ENCODE measurements at places on chromosomes 3 and 15.

GRCh38 chr15:38102972-38103371 is 149.7 kb upstream of the SPRED1 start:
- no peak for DNase-seq

DNA sequence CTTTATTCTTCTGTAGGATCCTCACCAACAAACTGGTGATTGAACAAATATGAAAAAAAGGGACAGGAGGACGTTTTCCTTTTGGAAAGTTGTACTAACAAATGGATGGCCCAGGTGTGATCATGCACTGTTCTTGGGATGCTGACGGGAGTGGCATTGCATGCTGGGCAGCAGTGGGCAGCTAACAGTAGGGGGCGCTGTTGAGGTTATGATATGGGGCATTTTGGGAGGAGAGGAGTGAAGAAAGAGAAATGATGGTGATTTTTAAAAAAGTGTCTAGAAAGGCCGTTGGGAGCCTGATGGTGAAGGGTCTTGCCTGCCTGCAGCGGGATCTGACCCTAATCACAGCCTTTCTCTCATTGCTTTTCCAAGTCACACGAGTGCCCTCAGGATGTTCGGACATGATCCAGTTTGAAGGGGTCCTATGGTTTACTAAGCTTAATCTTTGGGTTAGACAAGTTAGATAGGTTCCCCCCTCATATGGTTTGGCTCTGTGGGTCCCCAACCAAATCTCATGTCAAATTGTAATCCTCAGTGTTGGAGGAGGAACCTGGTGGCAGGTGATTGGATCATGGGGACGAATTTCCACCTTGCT is 46.2 kb upstream of the PRTG start:
- no peak for DNase-seq

DNA sequence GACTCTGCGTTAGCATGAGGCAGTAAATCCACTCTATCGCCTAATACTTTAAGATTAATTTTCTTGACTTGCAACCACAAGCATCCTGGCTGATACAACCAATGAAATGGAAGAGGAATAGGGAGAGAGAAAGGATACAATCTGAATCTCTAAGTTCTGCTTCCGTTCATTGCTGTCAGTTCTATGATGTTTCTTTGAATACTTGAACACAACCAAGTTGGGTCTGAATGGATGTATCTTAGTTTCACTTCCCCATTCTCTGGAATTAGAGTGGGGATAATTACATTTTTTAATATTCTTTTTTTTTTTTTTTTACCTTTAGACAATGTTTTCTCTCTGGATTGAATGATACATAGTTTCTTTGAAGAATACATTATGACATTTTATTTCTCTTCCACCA is 22.9 kb downstream of the PDE8A start:
- DNase-seq: no peak

DNA sequence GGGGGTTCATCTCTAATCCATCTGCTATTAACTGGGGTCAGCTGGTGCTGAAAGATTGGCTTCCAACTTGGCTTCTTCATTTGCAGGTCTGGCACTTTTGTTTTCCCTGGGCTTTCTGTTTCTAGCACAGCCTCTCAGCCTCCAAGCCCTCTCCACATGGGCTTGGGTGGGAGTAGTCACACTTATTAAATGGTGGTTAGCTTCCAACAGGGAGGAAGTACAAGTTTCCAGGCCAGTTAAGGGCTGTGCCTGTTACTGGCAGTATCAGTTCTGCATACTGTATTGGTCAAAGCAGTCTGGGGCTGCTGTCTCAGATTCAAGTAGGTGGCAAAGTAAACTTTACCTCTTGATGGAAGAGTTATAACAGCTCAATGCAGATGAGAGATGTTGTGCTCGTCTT is 627.1 kb upstream of the CCDC54 start:
- no peak for DNase-seq

DNA sequence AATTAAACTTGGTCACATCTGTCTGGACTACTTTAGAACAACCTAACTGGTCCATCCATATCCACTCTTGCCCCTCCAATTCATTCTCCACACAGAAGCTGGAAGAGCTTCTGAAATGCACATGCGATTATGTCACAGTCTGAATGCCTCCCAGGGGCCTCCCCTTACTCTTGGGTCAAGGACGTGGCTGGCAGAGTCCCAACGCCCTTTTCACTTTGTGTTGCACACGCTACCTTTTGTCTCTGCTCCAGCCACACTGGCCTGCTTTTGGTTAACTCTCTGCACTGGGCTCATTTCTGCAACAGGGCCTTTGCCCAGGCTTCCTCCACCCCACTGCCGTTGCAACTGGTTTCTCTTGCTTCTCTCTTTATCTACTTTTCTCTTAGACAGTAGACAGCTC is 245.2 kb downstream of the IL20RB start:
- no peak for DNase-seq

GRCh38 chr3:126816986-126817777 is 113.1 kb downstream of the CHCHD6 start:
- no peak for DNase-seq

DNA sequence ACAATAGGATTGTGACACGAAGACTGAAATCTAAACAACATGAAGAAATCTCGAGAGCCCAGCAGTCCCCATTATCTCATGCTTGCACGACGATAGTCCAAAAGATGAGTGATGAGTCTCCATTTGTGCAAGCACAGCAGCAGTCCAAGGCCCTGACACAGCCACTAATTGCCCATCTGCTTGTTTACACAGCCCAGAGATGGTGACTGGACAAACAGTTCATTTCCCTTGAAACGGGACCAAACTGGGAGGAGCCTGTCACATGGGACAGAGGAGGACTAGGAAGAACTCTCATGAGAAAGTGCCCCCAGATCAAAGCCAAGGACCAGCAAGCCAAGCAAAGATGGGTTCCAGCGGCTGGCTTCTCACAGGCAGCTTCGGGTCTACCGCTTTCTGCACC is 121.0 kb downstream of the GREM1 start:
- DNase-seq: peak; percentile 82

GRCh38 chr3:128489927-128490649 is 2.9 kb downstream of the GATA2 start:
- peak; percentile 36 for DNase-seq

- DNase-seq: no peak
Measured at GRCh38 chr3:41329881-41330280, 130.6 kb downstream of the CTNNB1 start.

- DNase-seq: no peak
Measured at GRCh38 chr3:120102674-120103073, 8.4 kb upstream of the GSK3B start.

GRCh38 chr15:69320977-69321554 is 22.4 kb downstream of the PAQR5 start:
- no peak for DNase-seq

DNA sequence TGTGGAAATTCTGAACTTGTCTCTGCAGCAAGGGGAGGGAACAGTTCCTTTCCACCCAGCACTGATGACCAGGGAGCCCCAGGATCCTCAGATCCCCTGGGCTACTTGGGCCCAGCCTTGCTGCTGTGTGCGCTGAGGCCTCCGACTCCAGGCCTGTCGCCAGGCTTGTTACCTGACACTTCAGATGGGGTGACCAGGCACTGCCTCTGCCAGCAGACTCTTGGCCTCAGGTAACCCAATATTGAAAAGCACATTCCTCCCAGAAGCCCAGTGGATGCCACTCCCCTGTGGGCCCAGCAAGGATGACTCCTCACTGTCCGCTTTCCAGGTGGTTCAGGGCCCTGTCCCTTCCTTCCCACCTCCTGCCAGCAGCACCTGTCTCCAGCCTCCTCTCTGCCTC is 3.5 kb upstream of the PLA2G4E start:
- no peak for DNase-seq

DNA sequence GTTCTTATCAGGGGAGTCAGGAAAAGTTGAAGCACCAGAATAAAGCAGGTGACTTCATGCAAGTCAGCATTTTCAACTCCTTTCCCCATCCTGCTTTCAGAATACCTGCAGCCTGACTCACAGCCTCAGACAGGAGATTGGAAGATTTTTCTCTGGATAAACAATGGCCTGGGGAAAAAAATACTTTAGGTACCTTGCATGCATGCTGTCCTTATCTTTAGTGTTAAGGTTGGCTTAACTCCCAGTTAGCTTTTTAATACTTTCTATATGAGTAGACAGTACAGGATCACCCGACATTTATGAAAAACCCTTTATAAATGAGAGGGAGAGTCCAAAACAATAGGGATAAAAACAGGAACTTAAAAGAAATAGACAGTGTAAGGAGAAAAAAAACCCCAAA is 53.6 kb downstream of the PAK2 start:
- DNase-seq: peak; percentile 48

DNA sequence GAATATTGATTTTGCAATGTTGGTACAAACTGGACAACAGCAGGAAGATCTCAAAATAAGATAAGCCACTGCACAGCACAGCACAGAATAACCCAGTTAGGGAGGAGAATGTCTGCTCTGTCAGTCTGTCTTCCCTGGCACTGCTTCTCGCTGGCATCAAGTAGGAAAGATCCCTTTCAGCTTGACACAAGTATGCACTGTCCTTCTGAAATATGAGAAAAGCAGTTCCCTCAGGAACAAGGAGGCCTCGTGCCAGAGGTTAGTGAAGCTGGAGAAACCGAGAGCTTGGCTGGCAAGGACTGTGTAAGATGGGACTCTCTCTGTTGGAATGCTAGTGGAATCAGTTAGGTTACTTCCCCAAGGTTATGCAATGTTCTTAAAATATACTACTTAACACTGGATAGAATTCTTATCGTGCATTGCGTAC is 59.1 kb downstream of the FMN1 start:
- DNase-seq: peak; percentile 33

GRCh38 chr15:38768970-38769369 is 204.4 kb upstream of the RASGRP1 start:
- peak; percentile 53 for DNase-seq

DNA sequence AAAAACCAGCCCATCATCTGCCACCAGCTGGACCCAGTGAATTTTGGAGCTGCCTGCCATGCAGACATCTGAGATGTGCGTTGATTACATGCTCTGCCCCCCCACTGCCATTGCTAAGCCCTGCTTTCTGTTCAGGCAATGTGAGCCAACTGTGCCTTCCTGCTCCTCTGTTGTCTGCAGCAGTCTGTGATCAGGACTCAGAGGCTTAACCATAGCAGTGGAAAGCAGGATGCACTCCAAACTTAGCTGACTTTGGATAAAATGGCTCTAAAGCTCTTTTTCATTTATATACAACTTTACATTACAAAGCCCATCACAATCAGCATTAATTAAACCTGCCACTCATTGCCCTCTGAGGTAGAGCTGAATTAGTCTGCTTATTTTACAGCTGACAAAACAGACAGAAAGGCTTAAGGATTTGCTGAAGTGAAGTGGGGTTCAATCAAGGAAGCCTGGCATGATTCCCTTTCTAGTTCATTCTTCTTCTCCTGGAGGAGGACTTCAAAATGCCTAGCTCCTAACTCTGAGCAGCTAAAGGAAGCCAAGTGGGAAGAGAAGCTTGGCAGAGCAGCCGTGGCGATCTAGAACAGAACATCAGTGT is 15.7 kb upstream of the RPS27L start:
- no peak for DNase-seq

DNA sequence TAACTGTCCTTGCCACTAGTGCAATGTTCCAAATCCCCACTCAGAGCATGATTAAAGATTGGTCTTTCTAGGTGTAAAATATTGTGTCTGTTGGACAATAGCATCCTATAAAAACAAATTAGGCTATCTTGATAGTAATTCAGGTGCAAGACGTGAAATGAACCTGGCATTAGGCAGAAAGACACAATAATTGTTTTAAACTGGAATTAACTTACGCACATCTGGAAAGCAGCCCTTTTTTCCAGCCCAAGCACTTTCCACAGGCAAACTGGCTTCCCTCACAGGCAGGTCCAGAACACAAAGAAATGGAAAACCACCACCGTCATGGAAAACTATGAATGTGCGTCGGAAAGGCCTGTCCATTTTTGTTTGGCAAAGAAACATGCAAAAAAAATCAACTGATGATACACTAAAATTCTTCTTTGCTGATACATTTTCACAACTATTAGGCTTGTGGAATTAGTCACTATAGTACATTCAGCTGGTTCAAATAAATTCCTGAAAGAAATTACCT is 474.7 kb upstream of the IL12A start:
- DNase-seq: peak; percentile 8

DNA sequence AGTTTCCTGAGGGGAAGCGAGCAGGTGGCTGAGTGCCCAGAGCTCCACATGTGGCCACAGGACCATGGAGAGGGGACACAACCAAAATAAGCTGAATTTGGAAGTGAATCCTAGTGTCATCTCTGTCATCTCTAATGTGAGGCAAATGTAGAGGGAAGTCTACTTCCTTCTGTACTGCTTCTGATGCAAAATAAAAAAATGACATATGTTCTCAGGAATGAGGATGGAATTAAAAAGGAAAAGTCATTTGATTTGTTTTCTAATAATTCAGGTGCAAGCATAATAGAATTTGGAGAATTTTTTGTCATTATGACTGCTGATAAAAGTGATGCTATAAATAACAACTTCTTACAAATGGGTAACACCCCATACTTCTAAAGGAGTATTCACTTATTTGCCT is 59.5 kb upstream of the POU1F1 start:
- no peak for DNase-seq

DNA sequence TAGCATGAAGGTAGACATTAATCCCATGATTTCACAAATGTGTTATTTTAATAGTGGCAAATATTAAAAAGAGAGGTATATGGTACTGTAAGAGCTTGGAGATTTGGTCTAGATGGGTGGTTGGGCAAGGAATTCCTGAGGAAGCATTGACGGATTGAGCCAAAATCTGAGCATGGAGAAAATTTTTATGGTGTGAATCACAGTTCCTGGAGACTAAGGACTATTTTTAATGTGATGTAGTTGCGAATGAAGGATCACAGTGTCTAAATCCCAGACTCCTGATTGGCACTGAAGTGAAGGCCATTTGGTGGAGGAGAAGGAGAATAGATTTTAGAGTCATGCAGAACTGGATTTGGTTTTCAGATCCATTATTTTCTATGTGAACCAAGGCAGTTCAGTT is 188.7 kb upstream of the FEZF2 start:
- DNase-seq: peak; percentile 74

- no peak for DNase-seq
Measured at GRCh38 chr15:38638126-38638525, 73.5 kb upstream of the RASGRP1 start.

GRCh38 chr3:15557511-15557946 is 36.0 kb upstream of the COLQ start:
- peak; percentile 70 for DNase-seq

GRCh38 chr15:35047528-35047927 is 37.6 kb downstream of the NANOGP8 start:
- DNase-seq: no peak

DNA sequence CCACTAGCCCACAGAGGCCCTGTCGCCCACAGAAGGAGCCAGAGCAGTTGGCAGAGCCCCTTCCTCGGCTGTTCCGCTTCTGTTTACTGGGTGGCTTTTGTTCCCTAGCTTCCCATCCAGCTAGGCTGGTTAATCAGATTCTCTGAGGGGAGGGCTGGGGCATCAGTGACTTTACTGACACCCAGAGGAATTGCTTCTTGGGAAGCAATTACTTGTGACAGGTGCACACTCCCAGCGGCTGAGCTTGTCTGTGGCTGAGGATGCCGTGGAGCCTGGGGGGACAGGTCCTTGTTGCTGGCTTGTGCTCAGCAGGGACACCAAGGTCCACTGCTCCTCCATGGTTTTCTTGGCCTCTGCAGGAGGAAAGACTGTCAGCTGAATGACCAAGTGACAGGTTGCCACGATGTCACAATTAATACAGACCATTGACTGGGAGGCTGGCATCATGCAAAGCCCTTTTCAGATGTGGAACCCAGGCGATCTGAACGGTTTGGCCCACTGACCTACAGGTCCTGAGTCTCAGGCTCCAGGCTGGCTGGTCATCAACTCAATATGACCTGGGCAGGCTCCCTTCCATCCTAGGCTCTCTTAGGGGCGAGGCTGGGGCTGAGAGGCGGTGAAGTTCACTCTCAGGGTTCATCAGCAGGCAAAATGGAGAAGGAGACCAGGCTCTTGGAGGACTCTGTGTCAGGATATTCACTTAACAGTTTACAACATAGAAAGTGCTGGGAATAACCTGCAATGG is 31.8 kb upstream of the SFMBT1 start:
- DNase-seq: no peak

Measured in AG08395 (cell line).